ENCODE measurements at places on chromosomes 2 and 18. TPM values are rescaled to one million over a fixed set of nuclear protein-coding genes. Genes with fewer than 3 reads are reported as not detected.

Gene KLHL41
- 0.11 TPM for total RNA-seq

Gene CREG2
- total RNA-seq, result under 0.01 TPM

Gene SLC4A5
- total RNA-seq, result 0.38 TPM

Gene ACADL
- not detected for total RNA-seq

Gene HOXD13
- total RNA-seq, result 3.8 TPM

Gene KCNS3
- 2.9 TPM for total RNA-seq

Data from GM23248 (cell line).